ENCODE measurements at places on chromosomes 5 and 9. TPM values are rescaled to one million over a fixed set of nuclear protein-coding genes. Genes with fewer than 3 reads are reported as not detected.

Gene TJP2
- 51.6 TPM for total RNA-seq

Gene SETD9
- 14.5 TPM for total RNA-seq

Gene C9orf50
- total RNA-seq, result not detected

Gene SOX30
- 0.44 TPM for total RNA-seq

Gene LRRC70
- total RNA-seq, result 2.0 TPM

Gene OLFM1
- 13.9 TPM for total RNA-seq

Gene ZFP37
- total RNA-seq, result 2.4 TPM

- DNase-seq, result no peak
These were observed 937.2 kb upstream of the TYRP1 start for GRCh38 chr9:11755951-11756350.

GRCh38 chr5:80142996-80143395, 107.8 kb downstream of the THBS4 start:
- DNase-seq, result no peak

DNA sequence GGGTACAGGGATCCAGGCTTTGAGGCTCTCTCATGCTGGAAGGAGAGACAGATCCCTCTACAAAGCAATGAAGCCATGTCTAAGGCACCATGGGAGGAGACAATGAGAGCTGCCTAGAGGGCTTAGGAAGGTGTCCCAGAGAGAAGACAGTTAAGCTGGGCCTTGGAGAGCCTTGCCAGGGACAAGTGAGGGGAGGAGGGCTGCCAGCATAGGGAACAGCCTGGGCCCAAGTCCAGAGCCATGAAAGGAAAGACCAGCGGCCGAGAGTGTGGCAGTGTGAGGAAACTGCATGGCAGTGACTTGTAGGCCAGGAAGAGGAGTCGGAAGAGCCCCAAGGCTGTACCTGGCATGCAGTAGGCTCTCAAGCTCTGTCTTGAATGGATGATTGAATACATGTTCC, 88.5 kb downstream of the PSD2 start:
- DNase-seq, result peak; percentile 42

DNA sequence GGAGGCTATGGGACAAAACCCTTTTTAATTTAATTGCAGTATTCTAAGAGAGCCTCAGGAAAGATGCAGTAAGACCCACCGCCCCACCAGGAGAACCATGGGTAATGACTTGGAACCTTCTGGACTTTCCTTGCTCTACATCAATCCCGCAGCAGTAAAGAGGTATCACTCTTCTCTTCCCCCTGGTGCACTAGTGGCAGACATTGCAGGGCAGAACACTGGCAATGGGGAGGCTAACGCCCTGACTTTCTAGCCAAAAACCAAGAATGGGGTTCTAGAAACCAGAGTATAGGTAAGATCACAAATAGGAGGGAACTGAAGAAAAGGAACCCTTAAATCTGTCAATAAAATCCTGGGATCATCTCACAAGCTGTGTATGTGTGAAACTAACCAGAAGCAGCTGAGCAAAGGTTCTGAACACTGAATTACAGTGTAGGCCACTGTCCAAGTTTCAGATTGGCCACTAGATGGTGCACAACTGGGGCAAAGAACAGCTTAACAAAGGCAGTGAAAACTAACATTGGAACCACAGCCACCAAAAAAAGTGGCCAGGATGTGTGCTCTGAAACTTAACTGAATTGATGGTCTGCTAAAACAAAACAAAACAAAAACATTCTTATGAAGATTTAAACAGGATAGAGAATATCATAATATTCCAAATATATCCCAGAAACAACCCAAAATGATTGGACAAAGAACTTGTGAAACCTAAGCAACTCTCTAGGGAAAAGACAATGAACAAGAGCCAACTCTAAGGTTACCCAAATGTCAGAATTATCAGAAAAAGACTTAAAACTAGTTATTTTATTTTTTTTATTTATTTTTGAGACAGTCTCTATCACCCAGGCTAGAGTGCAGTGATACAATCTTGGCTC, 6.6 kb upstream of the FAM151B start:
- no peak for DNase-seq
